ENCODE measurements at places on chromosomes 6 and 20.

- no peak for DNase-seq
These were observed 15.9 kb downstream of the PRDM1 start for GRCh38 chr6:106102034-106102433.

- DNase-seq: no peak
These were observed 1.3 kb downstream of the DUSP15 start for GRCh38 chr20:31868853-31869672.

- no peak for DNase-seq
These were observed 20.8 kb upstream of the SLC35D3 start for GRCh38 chr6:136901212-136901784.

- no peak for DNase-seq
These were observed 40.9 kb downstream of the SUMO4 start for GRCh38 chr6:149440735-149441671.

GRCh38 chr6:30885481-30885998 is 1.2 kb downstream of the DDR1 start:
- DNase-seq: peak; percentile 82

DNA sequence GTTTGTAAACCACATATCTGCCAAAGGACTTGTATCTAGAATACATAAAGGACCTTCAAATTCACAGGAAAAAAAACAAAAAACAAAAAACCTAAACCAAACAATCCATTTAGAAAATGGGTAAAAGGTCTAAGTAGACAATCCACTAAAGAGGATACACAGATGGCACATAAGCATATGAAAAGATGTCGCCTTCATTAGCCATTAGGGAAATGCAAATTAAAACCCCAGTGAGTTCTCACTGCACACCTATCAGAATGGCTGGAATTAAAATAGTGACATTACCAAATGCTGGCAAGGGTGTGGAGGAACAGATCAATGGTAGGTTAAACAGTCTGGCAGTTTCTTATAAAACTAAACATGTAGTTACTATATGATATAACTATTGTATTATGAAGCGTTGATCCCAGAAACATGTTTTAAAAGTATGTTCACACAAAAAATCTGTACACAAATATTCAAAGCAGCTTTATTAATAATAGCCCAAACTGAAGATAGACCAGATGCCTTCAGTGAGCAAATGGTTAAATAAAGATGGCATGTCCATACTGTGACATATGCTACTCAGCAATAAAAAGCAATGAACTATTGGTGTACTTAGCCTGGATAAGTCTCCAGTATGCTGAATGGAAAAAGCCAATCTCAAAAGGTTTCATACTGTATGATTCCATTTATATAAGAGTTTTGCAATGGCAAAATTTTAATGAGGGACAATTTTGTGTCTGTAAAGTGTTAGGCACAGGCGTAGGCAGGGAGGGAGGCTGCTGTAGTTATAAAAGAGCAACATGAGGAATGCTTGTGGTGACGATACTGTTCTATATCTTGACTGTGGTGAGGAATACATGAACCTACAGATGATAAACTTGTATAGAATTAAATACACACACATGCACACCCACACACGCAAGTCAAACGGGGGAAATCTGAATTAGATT is 43.9 kb downstream of the PLCB1 start:
- DNase-seq: no peak

- DNase-seq: no peak
These were observed 1.9 kb downstream of the GRM4 start for GRCh38 chr6:34143884-34144580.

GRCh38 chr6:159609652-159610178 is 83.3 kb downstream of the SOD2 start:
- no peak for DNase-seq

- DNase-seq: peak; percentile 68
These were observed 816.7 kb upstream of the FLRT3 start for GRCh38 chr20:15154070-15154469.

DNA sequence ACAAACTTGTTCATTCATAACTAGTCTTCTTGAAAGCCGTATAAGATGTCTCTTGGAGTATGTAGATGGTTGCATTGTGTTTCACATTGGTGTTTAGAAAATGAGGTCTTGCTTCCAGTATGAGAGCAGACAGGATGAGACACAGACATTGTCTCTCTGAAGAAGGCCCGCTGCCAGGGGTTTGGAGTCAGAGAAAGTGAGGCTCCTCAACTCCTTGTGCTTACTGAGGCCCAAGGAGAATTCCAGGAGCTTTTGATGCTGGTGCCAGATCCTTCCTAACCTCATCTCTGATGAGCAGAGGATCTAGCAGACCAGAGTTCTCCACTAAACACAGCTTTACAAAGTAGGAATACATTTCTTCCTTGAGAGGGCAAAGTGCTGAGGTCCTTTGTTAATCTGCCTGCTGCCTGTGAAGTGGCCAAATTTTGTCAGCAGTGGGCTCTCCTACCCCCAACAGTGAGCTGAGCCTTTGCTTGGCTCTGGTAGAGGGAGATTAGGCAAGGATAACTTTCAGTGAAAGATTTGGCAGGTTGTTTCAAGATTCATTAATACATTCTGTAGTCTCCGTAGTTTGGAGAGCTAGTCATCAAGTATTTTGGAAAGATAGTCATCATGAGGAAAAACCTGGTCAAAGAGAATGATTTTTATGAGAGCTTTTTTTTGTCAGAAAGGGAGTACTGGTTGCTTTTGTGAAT is 9.7 kb downstream of the MAPRE1 start:
- DNase-seq: no peak

DNA sequence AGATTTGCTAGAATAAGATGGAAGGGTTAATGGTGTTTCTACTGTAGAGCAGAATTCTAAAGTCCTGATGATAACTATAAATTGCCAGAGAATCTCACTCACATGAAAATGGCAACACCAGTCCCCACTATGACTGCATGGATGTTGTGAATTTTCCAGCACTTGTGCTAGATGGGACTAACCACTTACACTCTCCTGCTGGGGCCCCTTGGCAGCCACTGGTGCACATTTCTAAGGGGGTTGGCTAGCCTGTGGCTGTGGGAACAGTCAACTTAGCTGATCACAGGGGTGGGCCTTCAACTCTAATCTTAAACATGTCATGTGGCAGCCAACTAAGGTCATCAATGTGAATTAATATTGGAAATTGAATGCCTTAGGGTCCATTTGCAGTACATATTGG is 271.2 kb downstream of the PHACTR1 start:
- DNase-seq: no peak

DNA sequence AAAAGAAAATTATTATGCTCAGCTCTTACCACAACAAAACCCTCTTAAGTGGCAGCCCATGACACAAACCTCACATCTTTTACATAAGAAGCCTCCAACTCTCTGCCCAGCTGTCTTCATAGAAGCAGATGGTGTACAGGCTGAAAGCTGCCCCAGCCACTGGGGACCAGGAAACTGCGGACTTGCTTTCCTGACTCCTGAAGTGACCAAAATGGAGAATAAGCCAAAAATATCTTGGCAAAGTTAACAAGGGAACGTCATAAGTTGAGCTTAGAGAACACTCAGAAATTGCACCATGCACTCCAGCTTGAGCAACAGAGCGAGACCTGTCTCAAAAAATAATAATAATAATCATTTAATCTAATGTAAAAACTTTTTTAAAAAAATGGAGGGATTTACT is 160.3 kb upstream of the CDYL start:
- DNase-seq: no peak

- DNase-seq: peak; percentile 59
These were observed 48.7 kb downstream of the TMEM242 start for GRCh38 chr6:157274471-157275226.

GRCh38 chr6:170256641-170257040 is 34.2 kb downstream of the DLL1 start:
- DNase-seq: no peak

GRCh38 chr20:60304931-60305330 is 346.7 kb downstream of the CDH26 start:
- DNase-seq: no peak

DNA sequence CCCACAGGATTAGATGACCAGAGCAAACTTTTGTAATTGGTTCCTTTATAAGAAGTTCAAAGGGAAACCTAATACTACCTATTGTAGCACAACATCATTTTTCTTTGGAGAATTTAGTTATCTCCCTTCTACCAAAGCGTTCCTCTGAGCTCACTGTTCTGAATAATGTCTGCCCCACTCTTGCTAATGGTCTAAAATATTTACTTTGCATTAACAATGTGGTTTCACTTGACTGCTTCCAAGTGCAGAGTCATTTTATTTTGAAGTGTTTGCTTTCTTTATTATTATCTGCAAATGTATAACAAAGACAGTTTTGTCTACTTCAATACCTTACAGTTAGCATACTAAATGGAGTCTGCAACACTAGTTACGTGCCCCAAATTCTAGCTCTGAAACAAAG is 15.0 kb downstream of the TRAPPC3L start:
- no peak for DNase-seq

DNA sequence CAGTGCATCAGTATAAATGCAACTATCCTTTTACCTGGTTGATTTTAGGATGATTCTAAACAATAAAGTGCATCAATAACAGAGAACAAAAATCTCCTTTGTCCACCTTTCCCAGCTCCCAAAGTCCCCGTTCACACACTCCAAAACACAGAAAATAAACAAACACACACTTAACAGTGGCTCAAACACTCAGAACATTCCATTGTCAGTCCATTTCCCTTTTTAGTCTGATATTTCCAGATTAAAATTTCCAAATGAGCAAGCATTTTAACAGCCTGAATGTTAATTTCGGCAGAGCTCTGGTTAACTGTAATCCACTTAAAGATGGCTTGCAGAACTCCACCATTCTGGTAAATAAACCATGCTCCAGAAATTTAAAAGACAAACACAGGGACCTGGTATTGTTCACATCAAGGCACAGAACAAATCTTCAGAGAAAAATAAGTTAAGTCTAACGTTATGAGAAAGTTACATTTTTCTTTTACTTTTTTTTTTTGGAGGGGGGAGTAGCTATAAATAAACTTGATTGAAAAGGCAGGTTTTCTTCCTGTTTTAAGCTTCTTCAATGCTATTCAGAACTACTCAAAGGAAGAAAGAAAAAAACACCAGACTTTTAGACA is 100.8 kb downstream of the DST start:
- DNase-seq: no peak

DNA sequence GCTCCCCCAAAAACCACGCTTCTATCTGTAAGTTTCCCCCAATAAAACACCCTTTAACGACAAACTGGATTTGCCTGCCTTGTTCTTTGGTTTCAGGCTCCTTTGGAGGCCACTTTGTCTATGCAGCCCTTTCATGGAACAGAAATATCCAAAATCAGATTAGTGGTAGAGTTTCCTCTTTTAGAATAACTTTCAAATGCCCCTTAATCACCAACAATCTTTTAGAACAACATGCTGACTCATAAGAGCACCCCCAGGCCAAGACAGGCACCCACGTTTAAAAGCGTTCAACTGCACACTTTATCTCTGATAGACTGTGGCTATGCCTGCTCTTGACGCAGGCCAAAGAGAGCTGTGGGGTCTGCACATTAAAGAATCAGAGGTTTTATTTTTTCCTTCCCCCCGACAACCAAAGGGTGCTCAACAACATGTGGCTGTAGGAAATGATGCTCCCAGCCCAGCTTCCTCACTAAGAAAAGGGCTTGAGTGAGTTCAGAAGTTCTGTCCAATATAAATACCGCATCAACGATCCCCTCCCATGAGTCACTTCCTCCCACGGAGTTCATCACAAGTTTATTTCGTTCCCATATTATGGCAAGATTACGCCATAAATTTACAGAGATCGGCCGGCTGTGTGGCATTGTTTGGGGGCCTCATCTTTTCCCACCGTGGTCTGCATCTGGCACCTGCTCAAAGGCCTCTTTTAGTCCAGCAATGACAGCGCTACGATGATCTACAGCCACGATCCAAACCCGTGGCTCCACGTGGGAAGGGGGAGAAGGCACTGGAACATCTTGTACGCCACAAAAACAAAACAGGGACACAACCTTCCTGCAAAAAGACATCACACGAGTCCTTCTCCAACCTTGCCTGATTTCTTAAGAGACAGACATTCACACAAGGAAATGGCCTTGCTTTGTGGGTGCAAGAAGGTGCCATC is 88.8 kb upstream of the NFATC2 start:
- peak; percentile 92 for DNase-seq

GRCh38 chr6:15352845-15353244 is 107.0 kb downstream of the JARID2 start:
- DNase-seq: peak; percentile 20

GRCh38 chr6:130010387-130010786 is 8.0 kb upstream of the L3MBTL3 start:
- no peak for DNase-seq

- no peak for DNase-seq
These were observed 45.2 kb upstream of the LY86 start for GRCh38 chr6:6543181-6543879.

DNA sequence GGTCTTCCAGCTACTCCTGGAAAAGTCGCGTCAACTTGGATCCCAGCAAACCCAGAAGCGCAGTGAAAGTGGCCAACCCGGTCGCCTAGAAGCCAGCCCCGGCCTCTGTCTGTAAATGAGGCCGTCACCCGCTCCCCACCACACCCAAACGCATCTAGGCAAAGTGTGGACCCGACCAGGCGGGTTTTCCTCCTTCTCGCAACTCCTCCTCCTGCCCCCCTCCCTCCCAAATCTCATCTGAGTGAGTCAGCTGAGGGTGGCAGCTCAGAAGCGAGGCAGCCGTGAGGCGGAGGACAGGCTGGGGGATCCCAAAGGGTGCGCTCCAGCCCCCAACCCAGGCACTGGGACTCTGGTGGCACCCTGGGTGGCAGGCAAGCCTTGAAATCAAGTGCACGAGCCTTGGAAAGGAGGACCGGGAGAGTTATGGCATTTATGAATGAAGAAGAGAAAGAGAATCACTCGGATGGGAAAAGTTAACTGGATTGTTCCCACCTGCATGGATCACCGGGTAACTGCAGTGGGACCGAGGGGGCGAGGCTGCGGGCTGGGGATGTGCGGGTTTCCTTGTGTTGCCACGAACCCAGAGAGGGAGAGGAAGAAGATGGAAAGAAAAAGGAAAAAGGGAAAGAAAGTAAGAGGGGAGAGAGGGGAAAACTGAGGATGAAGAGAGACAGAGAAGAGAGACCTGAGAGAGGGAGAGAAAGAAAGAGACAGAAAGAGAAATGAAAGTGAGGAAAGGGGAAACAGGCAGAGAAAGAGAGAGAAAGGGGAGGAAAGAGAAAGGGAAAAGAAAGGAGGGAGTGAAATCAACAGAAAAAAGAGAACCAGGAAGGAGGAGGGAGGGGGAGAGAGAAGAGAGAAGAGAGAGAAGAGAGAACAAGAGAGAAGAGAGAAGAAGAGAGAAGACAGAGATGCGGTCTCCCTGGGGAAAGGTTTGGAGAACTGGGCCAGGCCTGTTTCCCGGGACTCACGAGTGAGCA is at the start of gene APCDD1L:
TSS of gene APCDD1L (minus strand) at position 167 of the 980 bp plus-strand sequence. CDS start 692 bp downstream, outside the sequence.
- peak; percentile 61 for DNase-seq

- peak; percentile 69 for DNase-seq
These were observed 12.5 kb downstream of the PRDM1 start for GRCh38 chr6:106098383-106099234.

GRCh38 chr6:48826152-48826515 is 636.9 kb downstream of the MMUT start:
- DNase-seq: no peak

GRCh38 chr20:36384022-36384619 is 78.0 kb downstream of the DLGAP4 start:
- DNase-seq: peak; percentile 30

- no peak for DNase-seq
These were observed 274.1 kb upstream of the FLRT3 start for GRCh38 chr20:14611479-14611878.

- DNase-seq: peak; percentile 27
These were observed 14.9 kb downstream of the PLN start for GRCh38 chr6:118562959-118563358.

- no peak for DNase-seq
These were observed 89.4 kb upstream of the EZR start for GRCh38 chr6:158908606-158909005.

- DNase-seq: no peak
These were observed 243.0 kb upstream of the FOXQ1 start for GRCh38 chr6:1068905-1069304.
